Retina (tissue), 1 donor: ENCODE measurements at places on chromosomes 7 and 10.

GRCh38 chr7:28793381-28794085 lies 164.6 kb downstream of the TRIL start:
- DNase-seq = no peak

DNA sequence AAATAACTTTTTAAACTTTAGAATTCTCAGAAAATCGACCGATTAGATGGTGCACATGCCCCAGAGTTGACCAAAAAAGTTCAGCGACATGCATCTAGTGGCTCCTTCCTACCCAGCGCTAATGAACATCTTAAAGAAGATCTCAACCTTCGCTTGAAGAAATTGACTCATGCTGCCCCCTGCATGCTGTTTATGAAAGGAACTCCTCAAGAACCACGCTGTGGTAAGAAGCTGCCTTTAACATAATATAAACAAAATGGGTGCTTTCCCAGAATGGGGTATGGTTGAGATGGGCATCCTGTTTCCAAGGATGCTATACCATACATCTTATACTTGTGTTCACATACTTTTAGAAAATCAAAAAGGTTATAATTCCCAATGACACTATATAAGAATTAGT lies 24.6 kb downstream of the GLRX3 start:
- no peak for DNase-seq

GRCh38 chr7:81664304-81664703 lies 105.5 kb downstream of the HGF start:
- no peak for DNase-seq

GRCh38 chr7:78090616-78091015 lies 292.0 kb downstream of the PHTF2 start:
- no peak for DNase-seq
